ENCODE measurements at places on chromosomes 11 and 22. TPM values are rescaled to one million over a fixed set of nuclear protein-coding genes. Genes with fewer than 3 reads are reported as not detected.

- H3K27ac ChIP-seq = no peak overlapping the region
- no peak for DNase-seq
- H3K4me1 ChIP-seq = no peaks in the 10 kb centered on the region
- H3K27me3 ChIP-seq = no peaks in the 10 kb centered on the region
- H3K4me3 ChIP-seq = no peak overlapping the region
Measured at GRCh38 chr22:37401401-37402183, 25.7 kb downstream of the ELFN2 start.

GRCh38 chr22:24154826-24155225, 26.5 kb upstream of the SUSD2 start:
- H3K27me3 ChIP-seq = no peaks in the 10 kb centered on the region
- no peak overlapping the region for H3K4me3 ChIP-seq
- no peak for DNase-seq
- H3K36me3 ChIP-seq = no peaks in the 10 kb centered on the region

DNA sequence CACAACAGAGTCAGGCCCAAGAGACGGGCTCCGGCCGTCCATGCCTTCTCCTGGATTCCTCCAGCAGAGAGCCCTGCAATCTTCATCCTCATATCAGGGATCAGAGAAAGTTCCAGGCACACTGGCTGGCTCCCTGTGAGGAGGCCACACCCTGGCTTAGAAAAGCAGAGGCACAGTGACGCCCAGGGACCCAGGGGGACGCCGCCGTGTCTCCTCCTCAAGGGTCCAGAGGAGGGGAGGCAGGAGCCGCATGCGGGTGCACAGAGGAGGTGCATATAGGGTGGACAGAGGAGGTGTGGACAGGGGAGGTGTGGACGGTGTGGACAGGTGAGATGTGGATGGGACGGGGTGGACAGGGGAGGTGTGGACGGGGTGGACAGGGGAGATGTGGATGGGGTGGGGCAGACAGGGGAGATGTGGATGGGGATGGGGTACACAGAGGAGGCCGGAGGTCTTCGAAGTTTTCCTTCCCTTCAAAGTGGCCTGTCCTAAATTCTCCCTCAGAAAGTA, 1521.9 kb downstream of the BRD1 start:
- no peaks in the 10 kb centered on the region for H3K27me3 ChIP-seq
- no peaks in the 10 kb centered on the region for H3K36me3 ChIP-seq
- H3K4me1 ChIP-seq = no peaks in the 10 kb centered on the region
- H3K27ac ChIP-seq = no peak overlapping the region

DNA sequence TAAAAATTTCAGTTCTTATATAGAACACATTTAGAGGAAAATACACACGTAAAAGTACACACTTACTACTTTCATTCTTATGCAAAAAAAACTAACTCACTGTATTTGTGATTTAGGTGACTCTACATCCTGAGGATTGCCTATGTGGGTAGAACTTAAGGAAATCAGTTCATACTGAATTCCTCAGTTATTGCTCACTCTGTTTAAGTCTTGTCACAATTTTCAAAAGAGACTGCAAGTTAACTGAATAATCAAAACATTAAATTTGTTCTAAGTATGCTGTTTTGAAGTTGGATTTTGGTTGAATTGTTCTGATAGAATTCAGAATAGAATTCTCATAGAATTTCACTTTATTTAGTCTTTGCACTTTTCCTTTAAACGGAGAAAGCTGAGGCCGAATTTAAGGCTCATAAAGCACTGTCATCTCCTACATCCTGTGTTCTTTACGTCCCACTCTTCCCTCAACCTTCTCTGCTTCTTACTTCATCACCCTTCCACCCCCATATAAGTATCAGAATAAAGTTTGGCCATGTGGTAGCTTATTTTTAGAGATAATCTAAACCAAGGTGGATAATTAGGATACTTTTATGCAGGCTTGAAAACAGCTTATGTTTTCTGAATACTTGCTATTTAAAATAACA, 59.8 kb downstream of the APOL5 start:
- DNase-seq = no peak
- no peaks in the 10 kb centered on the region for H3K4me1 ChIP-seq
- no peaks in the 10 kb centered on the region for H3K27me3 ChIP-seq
- no peak overlapping the region for H3K27ac ChIP-seq
- H3K4me3 ChIP-seq = no peak overlapping the region

- no peaks in the 10 kb centered on the region for H3K27me3 ChIP-seq
- peak overlapping the region; percentile 41 for H3K27ac ChIP-seq
- H3K36me3 ChIP-seq = peaks cover 5% of the 10 kb centered on the region
- H3K4me1 ChIP-seq = peaks cover 4% of the 10 kb centered on the region
Measured at GRCh38 chr11:85628771-85629341, 463 bp downstream of the TMEM126B start.

- H3K27ac ChIP-seq = no peak overlapping the region
- no peak overlapping the region for H3K4me3 ChIP-seq
- DNase-seq = no peak
- no peaks in the 10 kb centered on the region for H3K36me3 ChIP-seq
Measured at GRCh38 chr11:80320226-80320625, 879.4 kb upstream of the TENM4 start.

DNA sequence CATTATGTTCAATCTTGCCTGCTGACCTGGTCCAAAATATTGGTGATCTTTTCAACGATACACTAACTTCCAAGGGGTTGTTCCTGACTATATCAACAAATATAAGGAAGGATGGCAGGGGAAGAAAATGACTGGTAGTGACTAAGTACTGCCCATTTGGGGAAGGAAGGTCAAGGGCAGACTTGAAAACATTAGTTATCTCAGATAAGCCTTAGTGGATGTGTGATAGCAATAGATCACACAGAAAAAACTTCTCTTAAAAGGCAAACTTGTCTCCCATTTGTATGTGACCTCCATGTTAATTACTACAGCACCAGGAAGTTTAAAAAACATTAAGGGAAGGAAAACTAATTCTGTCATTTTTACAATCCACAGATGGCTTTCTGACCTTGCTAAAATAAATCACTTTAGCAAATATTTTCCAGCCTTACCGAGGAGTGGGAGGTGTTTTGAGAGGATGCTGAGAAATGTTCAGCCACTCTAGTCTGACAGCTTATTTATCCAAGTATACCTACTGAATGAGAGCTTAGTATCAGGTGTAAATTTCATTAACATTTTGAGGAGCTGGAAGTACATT, 88.2 kb upstream of the DDI1 start:
- no peak for DNase-seq
- no peaks in the 10 kb centered on the region for H3K4me1 ChIP-seq
- H3K27ac ChIP-seq = no peak overlapping the region
- no peak overlapping the region for H3K4me3 ChIP-seq
- H3K27me3 ChIP-seq = no peaks in the 10 kb centered on the region

The TSSK2 gene
- 0.31 TPM for polyA plus RNA-seq

The SLC37A2 gene
- polyA plus RNA-seq = 0.59 TPM

The WNT7B gene
- polyA plus RNA-seq = 0.95 TPM

All from pancreas (tissue), 10 donors.